OCI-M1 (cell line): ENCODE measurements at places on chromosomes 16 and 17.

GRCh38 chr16:56862776-56863175 is 2.2 kb upstream of the SLC12A3 start:
- DNase-seq, result peak; percentile 10

DNA sequence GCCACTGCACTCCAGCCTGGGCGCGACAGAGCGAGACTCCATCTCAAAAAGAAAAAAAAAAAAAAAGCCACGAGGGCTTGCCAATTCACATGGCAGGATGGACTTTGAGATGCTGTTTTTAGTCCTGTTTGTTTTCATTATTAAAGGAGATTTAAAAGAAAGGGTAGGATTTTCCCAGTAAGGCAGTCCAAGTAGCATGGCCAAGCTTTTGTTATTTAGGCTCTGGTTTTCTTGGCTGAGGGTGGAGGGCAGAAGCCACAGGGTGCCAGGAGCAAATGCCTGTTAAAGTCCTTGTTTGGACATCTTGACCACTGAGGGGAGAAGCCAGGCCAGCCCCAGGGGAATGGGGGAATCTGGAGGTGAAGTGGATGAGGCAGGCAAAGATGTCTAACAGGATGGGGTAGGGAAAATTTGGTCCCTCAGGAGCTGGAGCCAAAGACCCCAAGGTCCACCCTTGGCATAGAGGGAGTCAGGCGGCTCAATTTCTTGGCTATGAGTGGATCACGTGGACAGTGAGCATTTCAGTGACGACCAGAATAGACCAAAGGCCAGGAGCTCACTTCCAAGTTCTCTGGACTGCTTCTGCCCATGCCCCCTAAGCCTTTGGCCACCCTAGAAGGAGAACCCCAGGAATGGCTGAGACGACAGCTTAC is 20.8 kb upstream of the PLLP start:
- no peak for DNase-seq

DNA sequence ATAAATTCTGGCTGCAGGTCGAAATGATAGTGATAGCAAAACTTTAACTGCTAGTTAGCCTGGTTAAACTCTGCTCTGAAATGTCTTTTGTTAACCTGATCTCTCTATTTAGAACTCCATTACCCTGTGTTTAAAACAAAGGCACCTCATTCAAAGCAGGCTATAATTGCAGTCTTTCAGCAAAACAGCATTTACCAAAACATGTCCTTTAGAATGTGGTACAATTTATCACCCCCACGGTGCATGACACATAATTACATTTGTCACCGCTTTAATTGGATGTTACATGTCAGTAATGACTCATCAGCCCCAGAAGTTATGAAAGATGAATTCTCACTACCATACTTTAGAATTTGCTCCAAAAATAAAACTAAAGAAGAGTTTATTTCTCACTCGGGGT is 295.4 kb downstream of the TOX3 start:
- DNase-seq, result no peak

- DNase-seq, result no peak
These were observed 2.7 kb downstream of the SULT1A1 start for GRCh38 chr16:28607116-28607623.

GRCh38 chr17:48011405-48012150 is 26.0 kb downstream of the COPZ2 start:
- DNase-seq, result peak; percentile 84

GRCh38 chr17:63716426-63716825 is 16.5 kb upstream of the LIMD2 start:
- no peak for DNase-seq

DNA sequence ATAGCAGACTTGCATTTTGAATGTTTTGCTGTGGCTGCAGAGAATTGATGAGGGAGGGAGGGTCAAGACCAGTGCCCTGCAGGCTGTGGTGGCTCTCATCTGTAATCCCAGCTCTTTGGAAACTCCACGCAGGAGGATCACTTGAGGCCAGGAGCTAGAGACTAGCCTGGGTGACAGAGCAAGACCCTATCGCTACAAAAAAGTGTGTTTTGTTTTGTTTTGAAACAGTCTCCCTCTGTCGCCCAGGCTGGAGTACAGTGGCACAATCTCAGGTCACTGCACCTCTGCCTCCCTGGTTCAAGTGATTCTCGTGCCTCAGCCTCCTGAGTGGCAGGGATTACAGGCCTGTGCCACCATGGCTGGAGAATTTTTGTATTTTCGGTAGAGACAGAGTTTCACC is 1.9 kb upstream of the UBE2G1 start:
- DNase-seq, result no peak
